ENCODE measurements at places on chromosomes 7 and 10.
A peak's percentile ranks its signal among the peaks of the same experiment; 100 is the strongest.

DNA sequence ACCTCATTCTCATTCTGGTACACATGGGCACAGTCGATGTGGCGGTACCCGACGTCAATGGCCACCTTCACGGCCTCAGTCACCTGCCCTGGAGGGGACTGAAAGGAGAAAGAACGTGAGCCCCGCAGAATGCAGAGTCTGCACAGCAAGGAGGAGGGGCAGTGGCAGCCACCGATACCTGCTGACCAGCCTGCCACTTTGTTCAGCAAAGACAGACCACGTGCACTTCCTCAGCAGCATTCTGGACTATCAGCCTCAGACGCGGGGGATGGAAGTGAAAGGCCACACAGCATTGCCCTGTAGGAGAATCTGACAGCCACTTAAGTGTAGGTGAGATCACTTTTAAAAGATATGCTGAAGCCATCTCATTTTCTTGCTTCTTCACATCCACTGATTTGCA is 7.2 kb downstream of the AKR1B1 start:
- DNase-seq, result no peak

DNA sequence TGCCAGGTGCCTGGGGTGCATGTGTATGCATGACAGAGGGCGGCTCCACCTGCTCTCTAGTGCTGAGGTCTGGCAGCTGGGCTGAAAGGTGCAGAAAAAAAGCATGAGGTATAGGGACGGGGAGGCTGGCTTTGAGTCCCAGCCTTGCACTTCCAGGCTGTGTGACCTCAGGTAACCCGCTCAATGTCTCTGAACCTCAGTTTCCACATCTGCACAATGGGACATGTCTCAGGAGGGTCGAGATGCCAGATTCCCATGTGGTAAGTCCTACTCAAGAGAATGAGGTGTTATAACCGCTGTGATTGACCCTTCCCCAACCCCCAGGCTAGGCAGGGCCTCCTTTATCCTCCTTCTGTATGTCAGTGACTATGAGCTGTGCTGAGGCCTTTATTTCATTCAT is 48.8 kb downstream of the ARHGAP22 start:
- no peak for DNase-seq

DNA sequence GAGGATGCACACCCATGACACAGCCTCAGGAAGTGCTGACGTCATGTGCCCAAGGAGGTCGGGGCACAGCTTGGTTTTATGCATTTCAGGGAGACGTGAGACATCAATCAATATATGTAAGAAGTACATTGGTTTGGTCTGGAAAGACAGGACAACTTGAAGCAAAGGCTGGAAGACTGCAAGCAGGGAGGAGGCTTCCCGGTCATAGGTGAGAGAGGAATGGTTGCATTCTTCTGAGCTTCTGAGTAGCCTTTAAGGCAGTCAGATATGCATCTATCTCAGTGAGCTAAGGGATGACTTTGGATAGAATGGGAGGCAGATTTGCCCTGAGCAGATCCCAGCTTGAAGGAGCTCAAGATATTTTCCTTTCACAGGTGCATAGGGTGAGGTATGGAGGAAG is 349.5 kb downstream of the TYW1 start:
- no peak for DNase-seq

GRCh38 chr7:158072991-158073730 is 514.5 kb downstream of the PTPRN2 start:
- no peak for DNase-seq

- no peak for DNase-seq
Measured at GRCh38 chr7:12643001-12643643, 44.3 kb upstream of the ARL4A start.

- peak; percentile 59 for DNase-seq
Measured at GRCh38 chr7:113087071-113087998, 708 bp upstream of the GPR85 start.

GRCh38 chr7:48350515-48350914 is 179.3 kb downstream of the ABCA13 start:
- no peak for DNase-seq

Measured in trophoblast cell (in vitro differentiated cells and primary cell).